Tongue (tissue), 3 donors: ENCODE measurements at places on chromosomes 2 and 18.

GRCh38 chr2:59798687-59799232, 754.7 kb downstream of the BCL11A start:
- DNase-seq, result no peak

DNA sequence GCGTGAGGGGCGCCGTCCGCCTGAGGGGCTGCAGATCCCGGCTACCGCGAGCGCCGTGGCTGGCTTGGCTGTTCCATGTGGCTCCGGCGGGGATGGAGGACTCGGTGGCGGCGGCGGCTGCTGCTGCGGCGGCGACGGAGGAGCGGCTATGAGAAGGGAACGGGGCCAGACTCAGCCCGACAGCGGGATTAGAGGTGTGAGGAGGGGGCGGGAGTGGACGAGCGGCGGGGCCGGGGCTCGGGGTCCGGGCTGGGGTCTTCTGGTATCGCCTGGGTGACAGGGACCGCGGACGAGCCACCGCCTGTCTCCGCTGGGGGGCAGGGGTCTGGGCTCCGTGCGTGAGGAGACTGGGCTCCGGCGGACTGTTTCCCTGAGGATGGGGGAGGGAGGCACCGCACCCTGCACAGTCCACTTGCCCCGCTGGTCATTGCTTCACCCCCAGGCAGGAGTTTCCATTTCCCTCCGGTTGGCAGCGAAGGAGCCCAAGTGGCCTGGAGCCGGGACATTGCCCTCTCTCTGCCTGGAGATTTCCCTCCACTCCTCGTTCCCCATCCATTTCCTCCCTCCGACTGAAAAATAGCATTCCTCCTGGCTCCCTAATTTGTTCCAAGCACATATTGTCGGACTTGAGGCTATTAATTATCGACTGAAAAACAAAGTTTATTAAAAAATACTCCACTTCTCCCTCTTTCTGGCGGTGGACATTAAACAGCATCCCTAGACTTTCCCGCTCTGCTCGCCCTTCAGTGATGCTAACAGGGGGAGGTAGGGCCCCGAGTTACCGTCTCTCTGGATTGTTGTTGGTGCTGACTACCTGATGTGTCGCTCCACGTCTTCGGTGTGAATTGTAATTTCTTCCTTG, 577 bp downstream of the EHBP1 start:
- peak; percentile 77 for DNase-seq

- DNase-seq, result peak; percentile 72
Observed at GRCh38 chr2:9739531-9739964, 103.7 kb upstream of the TAF1B start.

DNA sequence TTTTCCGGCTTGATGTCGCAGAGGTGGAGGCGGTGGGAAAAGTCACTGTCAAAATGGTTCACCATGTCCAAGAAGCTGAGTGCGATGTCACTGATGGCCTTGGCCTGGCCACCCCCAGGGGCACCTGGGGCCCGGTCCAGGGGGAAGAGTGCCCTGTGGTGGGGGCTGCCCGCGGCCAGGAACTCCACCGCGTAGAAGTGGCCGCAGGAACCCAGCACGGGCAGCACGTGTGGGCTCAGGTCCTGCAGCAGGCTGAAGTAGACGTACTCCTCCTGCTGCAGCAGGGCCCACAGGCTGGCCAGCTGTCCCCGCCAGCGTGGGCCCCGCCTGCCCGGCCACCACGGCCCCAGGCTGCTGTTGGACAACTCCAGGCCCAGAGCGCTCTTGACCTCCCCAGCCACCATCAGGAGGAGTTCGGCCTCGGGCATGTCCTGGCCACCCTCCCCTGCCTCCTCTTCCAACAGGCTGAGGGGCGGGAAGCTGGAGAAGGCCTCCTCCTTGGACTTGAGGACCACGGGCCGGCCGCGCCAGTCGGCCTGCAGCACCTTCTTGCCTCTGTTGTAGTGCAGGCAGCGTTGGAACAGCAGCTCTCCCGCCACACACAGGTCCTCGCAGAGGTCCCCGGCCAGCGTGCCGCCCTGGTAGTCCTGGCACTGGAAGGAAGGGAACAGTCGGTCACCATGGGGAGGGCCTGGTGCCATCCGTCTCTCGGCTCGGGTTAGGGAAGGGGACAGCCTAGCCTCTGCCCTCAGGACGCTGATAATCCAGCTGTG, 10.3 kb downstream of the DIPK1C start:
- no peak for DNase-seq

GRCh38 chr18:46283268-46283667, 179.1 kb downstream of the HAUS1 start:
- no peak for DNase-seq

DNA sequence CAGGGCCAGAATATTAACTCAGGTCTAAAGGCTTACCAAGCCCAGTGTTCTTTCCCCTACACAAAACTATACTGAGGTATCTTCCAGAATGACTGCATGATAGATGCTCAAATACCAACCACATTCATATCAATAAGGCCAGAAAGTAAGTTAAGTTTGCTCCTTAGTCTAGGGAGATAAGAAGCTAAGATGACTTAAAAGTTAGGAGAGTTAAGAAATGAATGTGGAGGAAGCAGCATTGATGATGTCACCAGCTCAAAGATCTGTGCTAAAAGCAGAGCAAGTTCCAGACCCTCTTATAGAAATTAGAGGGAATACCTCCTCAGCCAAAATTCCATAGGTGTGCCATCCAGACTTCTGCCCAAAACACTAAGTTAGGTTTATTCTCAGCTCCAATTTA, 6.1 kb downstream of the PPP4R1 start:
- DNase-seq, result no peak

- DNase-seq, result peak; percentile 99
Observed at GRCh38 chr2:109613922-109614714, at the start of the genes SEPTIN10 and SOWAHC. Gene SEPTIN10, minus strand, starts transcription at chr2:109613966. Its CDS starts 139 bp downstream, at chr2:109613827. Gene SOWAHC, plus strand, starts transcription at chr2:109614364. Its CDS starts 126 bp downstream, at chr2:109614490.

GRCh38 chr2:165790466-165790865, 3.6 kb downstream of the GALNT3 start:
- no peak for DNase-seq

DNA sequence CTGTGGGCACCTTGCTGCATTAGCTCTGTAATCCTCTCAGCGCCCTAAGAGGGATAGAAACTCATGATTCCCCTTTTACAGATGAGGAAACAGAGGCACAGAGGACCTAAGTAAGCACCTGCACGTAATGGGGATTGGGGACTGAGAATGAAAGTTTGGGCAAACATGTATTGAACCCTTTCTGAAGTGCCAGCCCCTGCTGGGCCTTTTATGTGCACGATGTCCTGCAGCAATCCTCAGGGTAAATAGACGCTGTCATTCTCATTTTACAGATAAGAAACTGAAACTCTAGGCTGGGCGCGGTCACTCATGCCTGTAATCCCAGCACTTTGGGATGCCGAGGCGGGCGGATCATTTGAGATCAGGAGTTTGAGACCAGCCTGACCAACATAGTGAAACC, 117.4 kb downstream of the STPG4 start:
- no peak for DNase-seq
